ENCODE measurements at places on chromosomes 2 and 18.

DNA sequence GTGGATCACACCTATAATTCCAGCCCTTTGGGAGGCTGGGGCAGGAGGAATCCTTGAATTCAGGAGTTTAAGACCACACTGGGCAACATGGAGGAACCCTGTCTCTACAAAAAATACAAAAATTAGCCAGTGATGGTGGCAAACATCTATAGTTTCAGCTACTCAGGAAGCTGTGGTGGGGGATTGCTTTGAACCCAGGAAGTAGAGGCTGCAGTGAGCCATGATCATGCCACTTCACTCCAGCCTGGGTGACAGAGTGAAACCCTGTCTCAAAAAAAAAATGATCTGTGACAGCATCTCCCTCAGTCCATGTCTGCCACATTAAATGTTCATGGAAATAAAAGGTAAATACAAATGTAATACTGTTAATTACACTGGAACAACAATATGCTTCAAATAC, 121.4 kb upstream of the COL5A2 start:
- no peak for DNase-seq

- no peak for DNase-seq
These were observed 225.0 kb downstream of the CYP26B1 start for GRCh38 chr2:71922499-71923142.

DNA sequence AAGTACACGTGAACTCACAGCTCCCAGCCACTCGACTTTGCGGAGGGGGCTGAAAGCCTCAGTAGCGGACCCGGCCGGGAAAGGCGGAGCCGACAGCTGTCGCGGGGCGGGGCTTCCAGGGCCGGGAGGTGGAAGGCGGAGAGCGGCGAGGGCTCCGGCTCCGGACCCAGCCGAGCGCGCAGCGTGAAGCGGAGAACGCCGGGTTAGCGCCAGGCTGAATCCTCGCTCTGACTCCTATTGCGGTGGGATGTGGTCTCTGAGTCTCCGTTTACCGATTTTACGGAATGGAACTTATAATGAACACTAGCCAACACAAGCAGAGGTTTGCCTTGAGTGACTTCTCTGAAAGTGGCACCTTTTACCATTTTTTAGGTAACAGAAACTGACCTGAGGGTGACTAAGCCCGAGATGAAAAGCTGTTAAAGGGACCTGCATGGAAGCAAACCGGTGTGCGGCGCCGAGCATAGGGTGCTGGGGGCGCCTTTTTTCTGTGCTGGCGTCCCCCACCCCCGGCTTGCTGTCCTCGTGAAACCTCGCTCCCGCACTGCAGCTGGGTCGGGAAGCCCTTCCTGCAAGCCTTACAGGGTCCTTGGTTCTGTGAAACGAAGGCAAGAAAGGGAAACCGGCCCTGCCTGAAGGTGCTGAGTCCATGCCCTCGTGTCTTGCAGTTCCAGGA, 72.9 kb downstream of the EN1 start:
- DNase-seq: peak; percentile 4

DNA sequence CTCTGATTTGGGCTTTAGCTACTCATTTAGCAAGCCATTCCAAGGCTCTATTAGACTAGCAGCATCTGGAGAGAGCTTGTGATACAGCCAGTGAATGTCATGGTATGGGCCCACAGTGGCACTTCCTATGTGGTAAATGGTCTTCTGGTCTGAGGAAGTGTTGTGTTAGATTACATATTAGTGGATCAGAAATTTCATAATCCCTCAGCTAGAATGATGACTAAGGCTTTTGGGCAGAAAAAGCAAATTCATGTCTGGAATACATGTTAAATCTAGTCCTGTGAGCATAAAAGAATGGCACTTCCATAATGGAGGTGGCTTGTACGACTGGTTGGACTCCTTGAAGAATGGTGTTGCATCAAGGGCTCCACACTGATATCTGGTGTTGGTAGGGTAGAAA, 436.8 kb upstream of the CWC22 start:
- no peak for DNase-seq

DNA sequence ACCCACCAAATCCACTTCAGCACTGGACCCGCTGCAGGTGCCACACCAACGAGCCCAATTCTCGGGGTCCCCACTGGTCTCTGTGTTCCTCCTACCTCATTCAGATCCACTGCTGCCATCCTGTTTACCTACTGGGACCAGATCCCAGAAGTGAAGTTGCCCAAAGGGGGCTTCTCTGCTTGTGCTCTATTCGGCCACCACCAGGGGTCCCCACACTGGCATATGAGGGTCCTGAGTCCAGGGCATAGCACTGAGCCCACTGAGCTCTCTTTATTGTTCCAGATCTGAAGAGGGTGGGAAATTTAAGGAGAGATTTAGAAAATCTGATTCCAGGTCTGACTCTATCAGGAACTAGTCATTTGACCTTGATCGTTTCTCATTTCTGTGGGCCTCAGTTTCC, 2.4 kb downstream of the GPR45 start:
- DNase-seq: no peak

DNA sequence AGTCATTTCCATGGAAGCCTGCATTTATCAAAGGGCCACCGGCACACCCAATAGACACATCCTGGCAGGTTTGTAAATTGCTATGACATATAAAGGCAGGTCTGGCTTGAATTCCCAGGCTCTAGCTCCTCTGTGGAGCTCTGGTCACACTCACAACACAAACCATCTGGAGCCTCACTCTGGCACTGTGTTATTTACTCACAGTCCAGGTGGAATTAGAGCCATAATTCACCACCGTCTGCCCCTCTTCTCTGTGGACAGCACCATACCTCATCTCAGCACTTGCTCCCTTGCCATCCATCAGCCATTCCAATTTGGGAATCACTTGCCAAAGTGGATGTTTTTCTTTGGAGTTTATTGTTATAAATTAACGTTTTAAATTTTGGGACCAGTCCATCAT, 84.3 kb upstream of the OSR1 start:
- no peak for DNase-seq

DNA sequence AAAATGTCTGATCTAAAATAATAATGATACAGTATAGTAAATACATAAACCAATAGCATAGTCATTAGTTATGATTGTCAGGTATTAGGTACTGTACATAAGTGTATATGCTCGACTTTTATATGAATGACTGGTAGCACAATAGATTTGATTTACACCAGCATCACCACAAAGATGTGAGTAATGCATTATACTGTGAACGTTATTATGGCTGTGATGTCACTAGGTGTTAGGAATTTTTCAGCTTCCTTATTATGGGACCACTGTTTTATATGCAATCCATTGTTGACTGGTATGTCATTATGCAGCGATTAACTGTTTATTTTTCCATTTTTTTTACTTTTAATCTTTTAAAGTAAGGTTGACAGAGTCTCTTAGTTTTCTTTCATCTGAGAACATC, 23.7 kb downstream of the ATP9B start:
- DNase-seq: no peak

DNA sequence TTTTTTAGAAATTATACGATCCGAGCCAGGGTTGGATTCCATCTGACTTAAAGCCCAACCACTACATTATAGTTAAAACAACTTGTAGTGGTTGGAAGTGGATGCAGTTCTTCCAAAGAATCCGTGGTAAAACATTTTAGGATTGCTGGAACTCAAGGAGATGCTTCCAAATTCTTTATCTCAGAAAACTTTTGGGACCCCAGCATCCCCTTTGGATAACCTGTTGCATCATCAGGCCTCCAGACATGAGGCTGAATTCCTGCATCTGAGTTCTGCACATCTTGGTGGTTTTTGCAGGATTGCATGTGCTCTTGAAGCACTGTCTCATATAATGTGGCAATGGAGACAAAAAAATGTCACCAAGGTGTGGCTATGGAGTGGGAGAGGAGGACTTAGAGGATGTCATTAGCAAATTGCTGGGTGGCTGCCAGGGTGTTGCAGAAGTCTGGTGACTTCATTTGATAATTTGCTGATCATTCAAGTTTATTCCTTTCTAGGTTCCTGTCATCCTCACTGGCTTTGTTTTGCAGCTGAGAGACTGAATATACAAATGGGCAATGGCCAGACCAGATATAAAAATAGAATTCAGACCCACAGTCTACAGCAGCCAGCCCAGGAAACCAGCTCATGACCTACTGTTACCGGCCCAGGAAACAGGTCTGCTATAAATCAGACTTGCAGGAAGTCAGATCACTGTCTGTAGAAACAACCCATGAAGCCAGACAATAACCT, 207.7 kb downstream of the BCL2 start:
- DNase-seq: no peak

DNA sequence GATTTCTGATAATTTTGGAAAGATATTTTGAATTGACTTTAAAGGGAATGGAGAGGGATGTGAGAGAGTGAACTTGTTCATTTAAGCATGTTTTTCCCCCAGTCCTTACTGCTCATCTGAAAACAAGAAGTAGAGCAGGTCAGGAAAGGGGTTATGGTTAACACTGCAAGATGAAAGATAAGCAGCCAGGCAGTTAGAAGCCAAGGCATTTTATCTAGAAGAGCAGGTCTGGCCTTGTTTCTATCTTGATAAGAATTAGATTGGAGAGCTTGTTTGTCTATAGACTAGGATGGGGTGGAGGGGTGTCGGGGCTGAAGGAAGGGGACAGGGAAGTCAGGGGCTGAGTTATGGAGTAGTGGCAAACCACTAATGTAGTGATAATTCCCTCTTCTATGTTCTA, 171.6 kb downstream of the IKZF2 start:
- DNase-seq: no peak

DNA sequence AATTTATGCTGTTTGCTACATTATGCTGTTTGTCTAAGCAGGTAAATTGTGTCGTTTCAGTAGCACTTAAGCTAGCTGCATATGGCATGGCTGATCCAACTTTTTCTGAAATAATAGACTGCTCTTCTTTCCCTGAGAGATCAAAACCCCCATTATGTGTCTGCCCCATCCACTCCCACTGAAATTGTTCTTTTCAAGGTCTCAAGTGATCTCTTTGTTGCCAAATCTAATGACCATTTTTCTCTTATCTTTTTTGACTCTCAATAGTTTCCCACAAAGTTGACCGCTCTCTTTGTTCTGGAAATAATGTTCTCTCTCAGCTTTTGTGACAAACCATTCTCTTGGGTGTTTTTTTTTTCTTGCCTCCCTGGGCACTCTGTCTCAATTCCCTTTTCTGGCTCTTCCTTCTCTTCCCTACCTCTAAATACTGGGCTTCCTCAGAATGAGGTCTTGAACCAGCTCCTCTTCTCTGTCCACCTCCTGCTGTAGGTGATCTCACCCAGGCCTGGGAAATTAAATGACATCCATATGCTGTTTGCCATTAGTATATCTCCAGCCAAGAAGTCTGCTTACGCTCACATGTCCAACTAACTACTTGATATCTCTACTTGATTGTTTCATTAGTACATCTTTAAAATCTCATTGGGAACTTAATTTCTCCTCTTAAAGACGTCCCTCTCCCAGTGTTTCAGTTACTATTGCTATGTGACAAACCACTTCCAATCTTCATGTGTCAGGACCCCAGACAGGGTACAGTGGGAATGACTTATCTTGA, 107.3 kb upstream of the TLK1 start:
- DNase-seq: no peak

DNA sequence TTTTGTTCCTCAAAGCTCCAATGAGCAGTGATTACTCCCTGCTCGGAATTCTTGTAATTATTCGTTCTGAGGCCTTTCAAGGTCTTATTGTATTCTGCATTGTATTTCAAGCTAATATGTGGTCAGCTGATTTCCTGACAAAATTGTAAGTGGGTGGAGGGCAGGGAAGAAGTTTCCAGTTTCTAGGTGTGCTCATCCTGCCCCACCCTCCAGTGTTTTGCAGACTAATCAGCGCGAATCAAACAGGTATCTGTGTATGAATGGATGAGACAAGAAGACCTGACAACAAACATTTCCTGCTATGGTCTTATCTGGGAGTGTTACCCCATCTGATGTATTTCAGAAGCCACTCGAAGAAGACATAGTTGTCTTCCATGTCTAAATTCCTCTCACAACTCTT, 35.3 kb downstream of the MYCN start:
- no peak for DNase-seq

DNA sequence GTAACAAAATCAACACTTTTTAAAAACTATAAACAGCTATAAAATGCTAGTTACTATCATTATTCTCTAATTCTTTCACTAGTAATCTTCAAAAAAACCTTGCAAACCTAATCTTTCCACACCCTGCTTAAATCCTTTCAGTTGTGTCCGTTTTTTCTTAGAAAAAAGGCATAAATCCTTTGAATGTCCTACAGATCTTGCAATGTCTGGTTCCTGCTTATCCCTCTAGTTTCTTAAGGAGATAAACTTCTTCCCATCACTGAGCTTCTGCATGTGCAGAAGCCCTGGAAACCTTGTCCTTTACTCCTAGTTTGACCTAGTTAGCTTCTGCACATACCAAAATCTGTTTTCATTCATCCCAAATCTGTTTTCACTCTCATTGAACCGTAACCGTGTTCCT, 1.3 kb upstream of the PNO1 start:
- no peak for DNase-seq

DNA sequence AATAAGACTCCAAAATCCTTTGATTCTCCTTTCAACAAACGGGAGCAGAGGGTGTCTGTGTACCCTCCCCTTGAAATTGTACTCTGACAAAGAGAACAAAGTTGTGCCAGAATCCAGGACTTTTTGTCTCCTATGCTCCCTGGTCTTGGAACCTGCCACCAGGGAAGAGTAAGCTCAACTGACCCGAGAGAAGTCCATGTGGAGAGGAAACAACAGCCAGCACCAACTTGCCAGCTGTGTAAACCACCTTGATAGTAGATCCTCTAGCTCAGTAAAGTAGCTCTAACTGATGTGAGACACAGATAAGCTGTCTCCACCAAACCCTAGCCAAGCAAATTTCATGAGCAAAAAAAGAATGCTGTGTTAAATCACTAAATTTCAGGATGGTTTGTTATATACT, 46.9 kb downstream of the LNPK start:
- no peak for DNase-seq

- no peak for DNase-seq
These were observed 771.7 kb upstream of the SALL3 start for GRCh38 chr18:78207942-78208341.

- DNase-seq: no peak
These were observed 37.4 kb upstream of the ARHGEF4 start for GRCh38 chr2:130799295-130799694.

GRCh38 chr2:227479865-227480475, 8.0 kb downstream of the AGFG1 start:
- no peak for DNase-seq

GRCh38 chr2:101820519-101820918, 123.0 kb downstream of the MAP4K4 start:
- no peak for DNase-seq

GRCh38 chr2:210946395-210946794, 390.0 kb downstream of the CPS1 start:
- DNase-seq: no peak

DNA sequence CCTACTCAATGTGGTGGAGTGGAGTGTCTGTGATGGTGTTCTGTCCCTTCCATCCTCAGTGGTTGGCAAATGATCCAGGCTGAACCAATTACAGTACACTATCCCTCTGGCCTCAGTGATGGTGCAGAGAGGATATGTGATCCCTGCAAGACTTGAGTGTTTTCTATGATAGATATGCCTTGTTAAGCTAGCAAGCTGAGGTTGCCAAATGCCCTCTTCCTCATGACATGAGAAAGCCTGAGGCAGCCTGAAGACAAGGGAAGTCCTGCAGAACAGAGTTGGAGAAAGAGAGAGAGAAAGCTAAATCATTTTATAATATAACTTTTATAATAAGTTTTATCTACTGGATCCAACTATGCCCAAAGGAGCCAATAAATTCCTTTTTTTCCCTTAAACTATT, 41.6 kb upstream of the GORASP2 start:
- DNase-seq: no peak

Measured in stimulated activated CD4-positive, alpha-beta T cell treated with anti-CD3 and anti-CD28 coated beads, Interleukin-4, amount 100 ng/mL, for 1 hour (primary cell).